CD4-positive, alpha-beta T cell treated with Interleukin-4 for 1 hour (primary cell): ENCODE measurements at places on chromosomes 2 and 18.

DNA sequence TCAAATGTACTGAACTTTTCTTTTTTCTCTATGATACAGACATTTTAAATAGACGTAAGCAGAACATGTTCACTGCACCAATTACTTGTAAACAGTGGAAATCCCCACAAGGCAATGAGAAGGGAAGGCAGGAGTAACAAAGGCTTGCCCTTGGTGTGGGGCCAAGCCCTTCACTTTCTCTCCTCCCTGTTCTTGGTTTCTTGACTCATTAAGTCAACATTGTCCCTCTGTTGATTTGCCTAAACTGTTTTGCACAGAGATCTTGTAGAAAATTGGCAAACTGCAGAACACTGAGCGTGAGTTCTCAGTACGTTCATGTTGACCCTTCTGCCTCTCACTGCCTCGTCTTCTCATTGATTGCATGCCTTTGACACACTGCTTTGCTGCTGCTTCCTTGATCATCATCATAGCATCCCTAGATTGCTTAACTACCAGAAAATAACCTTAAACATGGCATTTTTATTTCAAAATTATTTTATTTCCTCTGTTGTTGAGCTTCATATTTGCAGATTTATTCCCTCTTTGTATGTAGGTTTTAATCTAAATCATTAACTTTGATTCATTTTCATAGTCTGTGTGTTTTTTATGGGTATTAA is 257.7 kb downstream of the PTGR3 start:
- DNase-seq = peak; percentile 33

DNA sequence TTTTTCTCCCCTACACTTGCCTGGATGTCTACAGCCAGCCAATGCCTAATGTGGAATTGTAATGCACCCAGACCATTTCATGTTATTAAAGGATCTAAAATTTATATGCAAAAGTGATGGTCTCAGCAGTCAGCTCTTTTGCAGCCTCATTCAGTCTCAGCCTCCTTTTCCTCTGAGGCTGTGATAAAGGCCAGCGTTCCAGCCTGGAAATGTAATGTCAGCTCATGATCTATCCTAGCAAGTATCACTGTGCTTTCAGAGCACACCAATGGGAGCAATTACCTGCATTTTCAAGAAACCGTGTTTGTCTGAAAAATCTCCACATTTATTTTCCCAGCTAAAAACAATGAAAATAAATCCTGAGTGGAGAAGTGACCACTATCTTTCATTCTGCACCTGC is 274.6 kb downstream of the CDH20 start:
- no peak for DNase-seq

DNA sequence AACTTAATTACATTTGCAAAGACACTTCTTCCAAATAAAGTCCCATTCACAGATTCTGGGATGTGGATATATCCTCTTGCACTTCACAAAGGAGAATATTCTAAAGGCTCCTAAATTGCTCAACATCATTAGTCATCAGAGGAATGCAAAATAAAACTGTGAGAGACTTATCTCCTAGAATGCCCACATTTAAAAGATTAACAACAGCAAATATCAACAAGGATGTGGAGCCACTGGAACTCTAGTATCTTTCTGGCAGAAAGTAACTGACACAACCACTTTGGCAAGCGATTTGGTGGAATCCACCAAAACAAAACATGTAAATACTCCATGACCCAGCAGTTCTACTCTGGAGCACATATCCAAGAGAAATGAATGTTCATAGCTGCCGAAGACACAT is 4.6 kb downstream of the NEU2 start:
- DNase-seq = no peak

DNA sequence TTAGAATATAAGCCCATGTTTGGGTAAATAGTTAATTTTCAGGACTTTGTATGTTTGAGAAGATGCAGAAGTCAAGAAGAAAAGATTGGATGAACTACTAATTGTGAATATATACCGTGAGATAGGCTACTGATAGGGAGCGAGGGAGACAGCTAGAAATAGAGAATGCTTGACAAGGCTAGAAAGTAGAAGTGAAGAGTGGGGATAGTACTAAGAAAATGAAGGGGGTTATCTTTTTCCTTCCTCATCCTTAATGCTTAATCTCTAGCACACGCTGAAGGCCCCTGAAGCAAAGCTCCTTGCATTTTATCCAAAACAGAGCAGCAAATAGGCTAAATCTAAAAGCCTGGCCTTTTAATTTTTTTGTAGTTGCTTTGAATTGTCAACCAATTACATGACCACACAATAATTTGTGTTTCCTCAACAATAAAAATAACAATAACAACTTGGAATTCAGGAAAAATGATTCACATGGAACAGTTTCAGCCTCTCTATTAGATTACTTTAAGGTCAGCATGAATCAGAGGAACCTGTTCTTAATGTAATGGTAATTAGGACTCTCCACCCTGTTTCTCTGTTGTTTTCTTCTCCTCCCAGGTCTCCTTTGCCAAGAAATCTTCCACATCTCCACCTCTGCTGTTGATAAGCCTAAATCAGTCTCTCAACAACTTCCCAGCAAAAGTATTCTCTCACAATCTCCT is 1071.3 kb upstream of the ZEB2 start:
- DNase-seq = no peak

DNA sequence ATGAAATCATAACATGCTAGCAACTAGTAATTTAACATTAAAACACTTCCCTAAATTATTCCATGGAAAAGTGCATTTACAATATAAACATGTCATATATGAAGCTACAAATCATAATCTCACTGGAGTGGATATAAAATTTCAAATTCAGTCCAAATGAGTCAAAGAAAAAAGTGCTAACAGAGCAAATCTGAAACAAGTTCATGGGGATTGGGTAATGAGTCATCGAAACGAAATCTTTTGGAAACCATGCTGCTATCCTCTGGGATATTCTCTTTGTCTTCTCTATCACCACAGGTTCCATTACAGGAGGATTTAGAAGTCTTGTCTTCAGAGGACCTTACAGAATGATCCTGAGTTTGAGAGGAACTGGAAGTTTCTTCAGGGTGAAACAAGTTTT is 34.1 kb downstream of the STK17B start:
- DNase-seq = no peak

- DNase-seq = no peak
These were observed 30.9 kb downstream of the HAUS1 start for GRCh38 chr18:46134920-46135675.

- DNase-seq = no peak
These were observed 385.5 kb downstream of the PIK3C3 start for GRCh38 chr18:42340423-42341009.

DNA sequence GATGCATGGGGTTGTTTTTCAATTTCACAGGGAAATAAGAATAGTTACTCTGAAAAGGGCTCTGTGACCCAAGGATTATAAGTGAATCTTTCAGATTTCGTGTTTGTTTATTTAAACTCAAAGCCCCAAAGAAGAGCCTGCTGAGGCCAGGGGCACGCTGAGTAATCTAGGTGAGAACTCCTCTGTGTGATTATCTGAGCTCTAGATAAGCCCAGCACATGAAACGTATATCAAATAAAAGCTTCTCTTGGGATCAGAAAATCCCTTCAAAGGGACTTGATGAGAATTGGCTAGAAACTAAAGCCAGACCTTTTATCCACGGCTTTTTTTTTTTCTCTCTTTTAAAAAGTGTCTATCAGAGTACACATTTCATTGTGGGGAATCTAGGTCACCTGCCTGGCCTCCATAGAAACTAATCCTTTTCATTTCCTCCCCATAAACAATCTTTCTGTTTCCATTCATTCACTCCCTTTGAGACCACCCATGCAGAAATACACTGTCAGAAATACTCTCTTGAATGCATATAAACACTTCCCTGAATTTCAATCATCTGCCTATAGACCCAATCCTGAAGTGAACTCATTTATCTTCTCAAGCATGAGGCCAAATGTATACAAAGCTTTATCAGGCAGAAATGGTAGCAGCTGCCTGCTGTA is 137.4 kb downstream of the RIT2 start:
- DNase-seq = no peak
